GF-D8 (cell line): ENCODE measurements at places on chromosomes 11 and 22.

DNA sequence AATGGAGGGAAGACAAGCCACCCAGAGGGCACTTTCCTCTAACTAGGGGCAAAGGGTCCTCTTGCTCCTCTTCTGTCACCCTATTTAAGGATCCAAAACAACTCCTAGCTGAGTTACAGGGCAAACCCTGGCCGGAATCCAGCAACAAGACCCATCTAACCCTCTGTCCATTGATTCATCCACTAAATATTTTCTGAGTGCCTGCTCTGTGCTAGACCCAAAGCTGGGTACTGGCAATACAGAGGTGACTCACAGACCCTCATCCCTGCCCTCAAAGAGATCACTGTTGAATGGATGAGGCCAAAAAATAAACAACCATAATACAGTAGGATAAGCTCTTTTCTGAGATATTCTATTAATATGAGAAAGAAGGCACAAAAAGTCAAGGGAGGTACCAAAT, 4.3 kb upstream of the GALNT18 start:
- no peak for DNase-seq

DNA sequence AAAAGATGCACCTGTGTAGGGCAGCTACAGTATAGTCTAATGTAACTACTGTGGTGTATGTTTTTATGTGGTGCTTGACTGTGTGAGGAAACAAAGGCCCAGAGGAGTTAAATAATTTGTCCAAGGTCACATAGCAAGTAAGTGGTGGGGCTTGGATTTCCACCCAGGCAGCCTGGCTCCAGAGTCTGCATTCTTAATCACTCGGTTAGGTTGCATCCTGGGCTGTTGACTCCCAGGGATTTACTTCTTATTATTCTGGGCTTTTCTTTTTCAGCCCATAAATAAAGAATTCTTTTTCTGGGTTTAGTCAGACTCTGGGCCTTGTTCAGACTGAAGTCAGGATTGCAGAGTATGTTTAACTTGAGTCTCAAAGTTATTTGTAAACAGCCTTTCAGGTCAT, 82.1 kb downstream of the ARHGAP42 start:
- DNase-seq = no peak

DNA sequence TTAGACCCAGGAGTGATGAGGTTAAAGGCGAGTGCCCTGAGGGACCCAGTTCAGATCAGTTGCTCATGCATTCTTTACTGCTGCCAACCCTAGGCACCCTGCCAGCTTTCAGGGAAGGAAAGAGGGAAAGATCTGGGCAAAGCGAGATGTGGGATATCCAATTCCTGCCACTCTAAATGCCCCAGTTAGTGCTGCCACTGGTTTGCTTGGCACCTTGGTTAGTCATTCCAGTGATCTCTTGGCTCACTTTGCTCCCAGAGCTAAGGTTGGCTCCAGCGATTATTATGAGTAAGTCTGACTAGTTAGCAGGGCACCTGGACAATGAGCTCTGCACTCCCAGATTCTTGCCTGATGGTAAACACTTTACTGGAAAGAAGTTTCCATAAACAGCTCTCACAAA, 85.0 kb downstream of the INSC start:
- DNase-seq = no peak

DNA sequence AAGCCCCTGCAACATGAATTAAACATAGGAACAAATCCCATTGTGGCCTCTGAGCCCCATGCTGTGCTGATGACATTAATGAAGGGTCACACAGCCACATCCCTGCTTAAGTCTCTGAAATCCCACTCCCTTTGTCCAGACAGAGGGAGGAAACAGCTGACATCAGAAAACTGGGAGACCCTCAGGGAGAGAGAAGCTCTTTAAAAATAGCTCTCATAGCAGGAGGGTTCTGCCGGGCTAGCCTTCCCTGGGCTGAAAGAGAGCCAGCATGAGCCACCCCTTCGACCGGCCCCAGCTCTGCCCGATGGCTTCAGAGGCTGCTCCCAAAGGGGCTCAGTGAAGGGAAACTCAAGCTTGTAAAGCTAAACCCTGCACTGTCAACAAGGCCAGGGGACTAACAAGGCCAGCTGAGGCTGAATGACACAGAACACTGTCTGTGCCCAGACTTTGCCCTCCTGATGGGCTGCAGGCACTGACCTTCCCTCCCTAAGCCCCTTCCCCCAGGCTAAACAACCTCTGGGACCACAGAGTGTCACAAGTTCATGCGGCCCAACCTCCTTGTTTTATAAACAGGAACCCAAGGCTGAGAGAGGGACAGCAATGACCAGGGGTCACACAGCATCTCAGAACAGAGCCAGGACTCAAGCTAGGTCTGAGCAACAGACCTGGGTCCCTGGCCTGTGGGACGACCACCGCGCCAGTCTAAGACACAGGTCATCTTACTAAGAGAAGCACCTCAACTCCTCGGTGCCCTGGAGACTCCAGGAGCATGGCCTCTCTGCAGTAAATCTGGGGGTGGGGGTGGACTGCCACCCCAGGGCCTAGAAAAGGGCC, 163.8 kb downstream of the CHST1 start:
- no peak for DNase-seq

DNA sequence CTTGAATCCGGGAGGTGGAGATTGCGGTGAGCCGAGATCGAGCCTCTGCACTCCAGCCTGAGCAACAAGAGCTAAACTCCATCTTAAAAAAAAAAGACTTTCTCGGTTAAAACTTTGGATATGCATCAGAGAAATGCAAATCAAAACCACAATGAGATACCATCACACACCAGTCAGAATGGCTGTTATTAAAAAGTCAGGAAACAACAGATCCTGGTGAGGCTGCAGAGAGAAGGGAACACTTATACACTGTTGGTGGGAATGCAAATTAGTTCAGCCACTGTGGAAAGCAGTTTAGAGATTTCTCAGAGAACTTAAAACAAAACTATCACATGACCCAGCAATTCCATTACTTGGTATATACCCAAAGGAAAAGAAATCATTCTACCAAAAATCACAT, 619.4 kb upstream of the KIRREL3 start:
- DNase-seq = no peak

GRCh38 chr22:40387746-40388145, 17.4 kb downstream of the SGSM3 start:
- DNase-seq = no peak

- no peak for DNase-seq
These were observed 10.7 kb upstream of the ACCSL start for GRCh38 chr11:44036811-44037657.

- no peak for DNase-seq
These were observed 34.7 kb upstream of the ELF5 start for GRCh38 chr11:34548278-34548677.

DNA sequence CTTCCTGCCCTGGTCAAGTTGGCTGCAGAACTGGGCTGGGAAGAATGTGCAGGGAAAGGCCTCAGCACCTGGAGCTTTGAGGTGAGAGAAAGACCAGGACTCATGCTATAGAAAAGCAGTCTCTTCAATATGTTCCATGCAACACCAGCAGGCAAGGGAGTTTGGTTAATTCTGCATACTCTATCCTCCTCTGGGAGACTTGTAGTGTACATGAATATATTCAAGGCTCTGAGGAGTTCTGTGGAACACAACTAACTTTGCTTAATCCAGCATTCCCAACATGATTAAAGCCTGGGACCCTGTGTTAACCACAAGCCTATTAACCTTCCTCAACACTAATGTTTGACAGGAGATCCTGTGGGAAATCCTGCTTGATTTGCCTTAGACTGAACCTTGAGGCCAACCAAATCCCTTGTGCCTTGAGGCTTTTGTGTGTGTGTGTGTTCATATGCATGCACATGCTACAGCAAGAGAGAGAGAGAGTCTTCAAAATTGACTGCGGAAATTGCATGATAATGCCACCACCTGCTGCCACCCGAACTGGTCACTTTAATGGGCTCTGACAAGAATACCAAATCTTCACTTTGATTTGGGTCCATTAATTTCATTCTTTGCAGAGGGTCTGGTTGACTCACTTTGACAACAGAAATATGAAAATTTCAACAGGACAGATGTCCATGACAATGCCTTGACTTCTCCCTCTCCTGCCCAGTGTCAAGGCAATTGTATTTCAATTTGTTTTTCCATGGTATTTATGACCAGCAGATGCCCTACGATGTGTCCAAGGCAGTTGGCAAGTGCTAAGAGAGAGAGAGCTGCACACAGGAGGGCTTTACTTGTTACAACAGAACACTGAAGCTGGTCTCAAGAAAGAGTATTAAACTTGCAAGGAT, 238.2 kb upstream of the ZBED5 start:
- DNase-seq = no peak

DNA sequence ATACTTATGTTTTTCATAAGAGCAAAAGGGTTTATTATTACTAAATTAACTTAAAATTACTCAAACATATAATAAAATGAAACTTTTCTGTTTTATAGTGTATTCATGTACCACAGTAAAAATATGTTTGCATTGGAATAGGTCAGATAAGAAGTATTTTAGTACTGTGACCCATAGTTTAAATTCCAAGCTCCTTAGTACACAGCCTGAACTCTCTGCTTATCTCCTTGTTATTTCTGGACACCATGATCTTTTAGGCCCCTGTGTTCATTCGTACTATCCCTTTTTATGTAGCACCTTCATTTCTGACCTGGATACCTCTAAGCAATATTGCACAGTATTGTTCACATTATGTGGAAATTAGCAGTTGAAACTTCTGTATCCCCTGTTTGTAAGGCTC, 296.7 kb upstream of the SYN3 start:
- DNase-seq = no peak

DNA sequence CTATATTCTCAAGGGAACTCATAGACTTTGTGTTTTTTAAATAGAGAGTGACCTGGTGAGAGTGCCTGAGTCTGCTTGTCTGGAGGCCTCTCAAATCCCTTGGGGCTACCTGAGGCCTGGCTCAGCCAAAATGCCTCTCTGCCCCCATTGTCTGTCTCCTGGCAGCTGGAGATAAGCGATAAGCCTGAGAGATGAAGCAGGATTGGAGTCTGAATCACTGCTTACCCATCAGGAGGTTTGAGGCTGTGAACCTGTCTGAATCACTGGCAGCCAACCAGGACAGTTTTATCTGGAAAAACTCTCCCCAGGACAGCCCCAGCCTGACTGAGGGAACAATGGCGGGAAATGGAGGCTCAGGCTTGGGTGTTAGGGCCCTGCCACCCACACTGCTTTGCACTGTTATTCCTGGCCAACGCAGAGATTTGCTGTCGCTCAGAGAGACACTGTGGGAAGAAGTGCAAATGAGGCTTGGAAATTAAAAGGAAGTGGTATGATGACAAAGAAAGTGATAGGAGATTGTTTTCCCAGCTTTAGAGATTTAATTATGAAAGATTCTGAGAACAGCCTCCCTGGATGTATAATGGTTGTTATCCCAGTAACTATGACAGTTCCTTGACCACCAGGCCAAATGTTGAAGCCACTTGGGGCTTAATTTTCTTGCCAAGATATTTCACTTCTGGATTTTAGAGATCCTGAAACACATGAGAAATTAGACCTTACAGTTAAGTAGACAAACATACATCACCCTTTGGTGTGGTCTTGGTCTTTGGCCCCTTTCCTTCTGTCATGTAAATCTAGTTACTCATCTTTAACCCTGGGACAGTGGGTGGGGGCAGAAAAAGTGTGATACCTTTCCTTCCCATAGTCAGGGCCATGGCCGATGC, 102.1 kb downstream of the RASSF10 start:
- DNase-seq = no peak

GRCh38 chr11:47183969-47184368, 2.3 kb downstream of the PACSIN3 start:
- no peak for DNase-seq

GRCh38 chr11:64765851-64766665, 6.3 kb upstream of the PYGM start:
- no peak for DNase-seq

- DNase-seq = no peak
These were observed 220.7 kb downstream of the SWAP70 start for GRCh38 chr11:9884601-9885000.

DNA sequence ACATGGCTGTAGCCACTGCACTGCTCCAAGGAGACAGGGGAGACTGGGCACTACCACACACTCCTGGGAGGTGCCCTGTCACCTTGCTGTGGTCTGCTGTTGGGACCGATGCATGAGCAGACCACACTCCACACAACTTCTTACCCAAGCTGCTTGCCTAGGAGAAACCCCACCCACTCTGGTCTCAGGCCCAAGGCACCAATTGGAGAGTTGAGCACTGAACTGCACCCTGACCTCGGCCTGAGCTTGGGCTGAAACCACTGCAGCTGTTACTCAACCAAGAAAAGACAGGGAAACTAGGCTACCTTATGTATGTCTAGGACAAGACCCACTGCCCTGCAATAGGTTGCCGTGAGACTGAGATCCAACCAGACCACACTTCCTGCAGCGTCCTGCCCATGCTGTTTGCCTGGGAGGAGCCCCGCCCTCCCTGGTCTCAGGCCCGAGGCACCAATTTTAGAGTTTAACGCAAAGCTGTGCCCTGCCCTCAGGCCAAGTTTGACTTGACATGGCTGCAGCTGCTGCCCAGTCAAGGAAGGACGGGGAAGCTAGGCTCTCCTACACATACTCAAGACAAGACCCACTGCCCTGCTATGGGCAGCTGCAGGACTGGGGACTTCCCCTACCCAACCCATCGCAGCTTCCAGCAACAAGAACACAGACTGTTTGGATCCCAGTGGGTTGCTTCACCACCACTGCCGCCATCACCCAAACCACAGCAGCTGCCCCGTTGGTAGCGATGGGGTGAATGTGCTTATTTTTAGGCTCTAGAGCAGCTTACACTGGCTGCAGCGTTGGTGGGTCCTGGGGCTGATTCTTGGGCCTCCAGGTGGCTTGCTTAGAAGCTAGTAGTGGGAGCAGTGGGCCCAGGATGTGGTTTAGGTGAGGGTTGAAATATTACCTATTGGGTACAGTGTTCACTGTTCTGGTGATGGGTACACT, 66.8 kb downstream of the BRD1 start:
- peak; percentile 16 for DNase-seq

DNA sequence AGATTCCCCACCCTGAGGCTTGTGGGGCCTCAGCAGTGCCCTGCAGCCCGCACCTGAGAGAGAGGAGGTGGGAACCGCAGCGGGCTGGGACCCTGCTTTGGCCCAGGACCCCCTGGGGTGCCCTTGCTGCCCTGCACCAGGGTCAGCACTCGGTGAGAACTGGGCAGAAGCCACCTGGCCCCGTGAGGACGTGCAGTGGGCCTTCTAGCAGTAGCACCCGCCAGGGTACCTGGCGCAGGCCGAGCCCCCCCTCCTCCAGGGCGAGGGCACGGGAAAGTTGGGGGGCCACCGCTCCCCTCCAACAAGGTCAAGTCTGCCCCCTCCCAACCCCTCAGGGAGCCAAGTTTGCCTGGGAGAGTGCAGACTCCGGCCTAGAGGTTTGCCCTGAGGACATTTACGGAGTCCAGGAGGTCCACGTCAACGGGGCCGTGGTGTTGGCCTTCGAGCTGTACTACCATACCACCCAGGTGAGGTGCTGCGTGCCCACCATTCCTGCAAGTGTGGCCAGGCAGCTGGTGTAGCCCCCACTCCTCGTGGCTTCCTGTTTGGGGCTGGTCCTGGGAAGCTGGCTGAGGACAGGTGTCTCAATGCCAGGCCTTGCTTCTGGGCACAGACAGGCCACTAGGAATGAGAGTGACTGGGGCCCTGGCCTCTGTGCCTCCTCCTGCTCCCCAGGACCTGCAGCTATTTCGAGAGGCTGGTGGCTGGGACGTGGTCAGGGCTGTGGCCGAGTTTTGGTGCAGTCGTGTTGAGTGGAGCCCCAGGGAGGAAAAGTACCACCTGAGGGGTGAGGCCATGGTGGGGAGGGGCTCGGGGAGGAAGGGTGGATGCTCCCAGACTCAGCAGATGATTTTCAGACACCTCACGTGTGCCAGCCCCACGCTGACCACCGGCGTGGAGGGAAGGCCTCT, 3.5 kb downstream of the PGGHG start:
- DNase-seq = no peak
